Bone marrow (tissue), 2 donors: ENCODE measurements at places on chromosomes 16 and 17.

DNA sequence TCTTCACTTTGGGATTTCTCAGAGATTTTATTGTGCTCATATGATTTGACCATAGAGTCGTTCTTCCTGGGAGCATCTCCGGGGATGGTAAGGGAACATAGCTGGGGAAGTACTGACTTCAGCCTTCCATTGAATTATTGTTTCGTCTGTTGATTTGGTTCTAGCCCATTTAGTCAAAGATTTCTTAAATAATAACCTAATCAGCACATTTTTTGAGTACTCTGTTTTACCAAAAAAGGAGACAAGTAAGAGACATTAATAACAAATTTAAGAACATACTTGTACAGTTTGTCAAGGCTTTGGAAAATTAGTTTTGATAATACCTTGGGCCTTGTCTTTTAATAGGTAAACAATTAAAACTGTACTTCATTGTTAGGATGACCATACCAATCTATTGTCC is 78.0 kb downstream of the CDRT15 start:
- DNase-seq, result no peak

- DNase-seq, result no peak
Measured at GRCh38 chr16:31404353-31405064, 11.4 kb downstream of the ITGAD start.

GRCh38 chr17:44543905-44544523 is 13.3 kb upstream of the FZD2 start:
- DNase-seq, result no peak

DNA sequence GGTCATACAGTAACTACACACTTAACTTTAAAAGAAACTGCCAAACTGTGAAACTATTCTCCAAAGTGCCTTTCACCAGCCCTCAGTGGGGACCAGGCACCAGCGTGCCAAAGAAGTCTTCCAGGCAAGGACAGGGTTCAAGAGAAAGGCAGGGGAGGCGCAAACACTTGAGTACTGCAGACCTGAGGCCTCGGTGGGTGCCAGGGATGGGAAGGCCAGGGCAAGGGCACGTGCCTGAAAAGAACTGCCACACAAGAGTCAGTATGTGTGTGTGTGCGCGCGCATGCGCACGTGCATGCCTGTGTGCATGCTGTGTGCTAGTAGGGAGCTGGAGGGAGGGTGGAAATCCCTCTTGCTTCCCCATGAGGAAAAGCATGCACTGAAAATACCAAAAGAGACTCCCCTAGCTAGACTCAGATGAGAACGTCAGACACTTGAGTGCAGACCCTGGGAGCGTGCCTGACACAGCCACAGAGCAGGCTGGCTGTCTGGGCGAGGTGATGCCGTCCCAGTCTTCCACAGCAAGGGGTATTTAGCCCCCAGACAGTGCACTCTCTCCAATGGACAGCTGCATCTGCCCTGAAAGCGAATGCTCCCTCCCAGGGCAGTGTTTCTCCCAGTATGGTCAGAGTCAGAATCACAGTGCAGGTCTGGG is 40.1 kb upstream of the GSG1L start:
- DNase-seq, result no peak
